Stimulated activated CD8-positive, alpha-beta memory T cell treated with anti-CD3 and anti-CD28 coated beads, Interleukin-15, amount 100 ng/mL, for 4 hours (primary cell): ENCODE measurements at places on chromosomes 11 and 22.

GRCh38 chr11:123051634-123052033 is 10.3 kb downstream of the HSPA8 start:
- no peak for DNase-seq

- DNase-seq: no peak
These were observed 85.7 kb downstream of the TBC1D22A start for GRCh38 chr22:46848197-46848596.

- no peak for DNase-seq
These were observed 89.7 kb downstream of the LARGE2 start for GRCh38 chr11:46012185-46012584.

- no peak for DNase-seq
These were observed 209.6 kb downstream of the BUD13 start for GRCh38 chr11:116563028-116563711.

- no peak for DNase-seq
These were observed 304.2 kb downstream of the KCNA4 start for GRCh38 chr11:29712616-29713015.

DNA sequence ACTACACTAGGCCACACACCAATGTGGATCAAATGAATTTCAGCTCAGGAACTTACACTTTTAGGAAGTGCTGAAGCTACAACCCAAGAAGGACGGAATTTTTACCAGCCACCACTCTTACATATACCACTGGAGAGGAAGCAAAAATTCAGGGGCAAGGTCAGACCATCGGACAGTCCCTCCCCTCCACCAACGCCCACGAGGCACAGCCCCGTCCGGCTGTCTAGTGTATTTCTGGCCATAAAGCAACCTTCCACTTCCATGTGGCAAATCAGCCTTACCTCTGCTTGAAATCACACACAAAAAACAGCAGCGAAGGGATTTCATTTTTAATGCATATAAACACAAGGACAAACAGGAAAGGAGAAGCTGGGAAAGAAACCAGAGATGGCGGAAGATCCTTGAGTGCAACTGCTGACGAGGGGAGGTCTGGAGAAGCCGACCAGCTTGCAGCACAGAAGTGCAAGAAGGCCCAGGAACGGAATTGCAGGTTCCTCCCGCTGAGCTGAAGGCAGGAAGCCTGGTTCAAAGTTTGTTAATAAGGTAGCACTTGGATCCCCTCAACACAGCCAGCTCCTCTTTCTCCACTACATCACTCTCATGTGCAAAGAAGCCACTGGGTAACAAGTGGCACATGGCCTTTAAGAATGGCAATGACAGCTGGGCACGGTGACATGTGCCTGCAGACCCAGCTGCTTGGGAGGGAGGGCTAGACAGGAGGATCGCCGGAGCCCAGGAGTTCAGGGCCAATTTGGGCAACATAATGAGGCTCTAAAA is 71.5 kb downstream of the SHANK2 start:
- no peak for DNase-seq
